Left hindlimb (tissue), 1 donor: ENCODE measurements at places on chromosomes 12 and 14.

DNA sequence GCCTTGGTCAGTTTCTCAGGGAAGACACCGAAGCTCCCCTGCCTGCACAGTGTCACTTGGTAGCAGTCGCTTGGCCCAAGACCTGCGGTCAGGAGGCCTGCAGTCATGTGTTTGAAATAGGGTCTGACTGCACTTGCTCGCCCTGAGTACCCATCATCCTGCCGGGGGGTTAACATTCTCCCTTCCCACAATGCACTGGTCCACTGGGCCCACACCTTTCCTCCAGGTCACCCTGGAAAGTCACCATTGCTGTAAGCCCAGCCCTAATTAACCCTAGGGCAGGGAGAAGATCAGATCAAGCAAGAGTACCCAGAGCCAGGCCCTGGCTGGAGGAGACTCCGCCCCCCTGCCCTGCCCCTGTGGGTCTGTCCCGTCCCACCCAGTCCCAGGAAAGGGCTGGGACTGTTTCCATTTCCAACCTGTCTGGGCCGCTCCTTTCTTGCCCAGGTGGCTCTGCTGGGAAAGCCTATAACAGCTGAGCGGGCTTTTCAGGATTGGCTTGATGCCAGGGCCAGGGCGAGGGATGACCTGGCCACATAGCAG is 87.1 kb downstream of the ZFP36L1 start:
- no peak for DNase-seq

DNA sequence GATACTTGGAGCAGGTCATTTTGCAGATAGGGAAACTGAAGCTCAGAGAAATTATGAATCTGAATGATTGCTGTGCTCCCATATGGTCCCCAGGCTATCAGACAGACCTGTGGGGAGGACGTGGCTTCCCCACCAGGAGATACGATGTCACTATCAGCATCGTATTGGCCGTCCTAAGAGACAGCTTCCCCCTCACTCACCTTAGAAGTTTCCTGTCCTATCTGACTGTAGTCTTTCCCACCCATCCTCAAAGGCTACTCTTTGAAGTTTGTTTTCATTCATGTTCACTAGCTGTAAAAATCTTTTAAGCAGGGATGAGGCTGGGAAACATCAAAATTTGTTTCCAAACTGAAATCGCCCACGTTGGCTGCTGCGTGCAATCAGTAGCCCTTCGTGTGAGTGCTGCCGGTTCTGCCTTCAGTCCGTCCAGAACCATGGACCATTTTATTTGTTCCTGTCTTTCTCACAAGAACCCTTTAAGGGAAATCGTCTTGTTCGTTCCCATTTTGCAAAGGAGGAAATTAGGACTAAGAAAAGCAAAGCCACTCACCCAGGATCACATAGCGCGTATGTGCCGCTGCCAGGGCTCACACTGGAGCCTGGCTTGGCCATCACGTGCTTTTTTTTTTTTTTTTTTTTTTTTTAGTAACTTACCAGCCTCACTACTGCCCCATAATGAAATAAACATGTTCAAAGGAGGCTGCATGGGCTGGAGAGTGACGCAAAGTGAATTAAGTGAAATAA is 1.0 kb upstream of the KDM2B start:
- DNase-seq, result no peak

DNA sequence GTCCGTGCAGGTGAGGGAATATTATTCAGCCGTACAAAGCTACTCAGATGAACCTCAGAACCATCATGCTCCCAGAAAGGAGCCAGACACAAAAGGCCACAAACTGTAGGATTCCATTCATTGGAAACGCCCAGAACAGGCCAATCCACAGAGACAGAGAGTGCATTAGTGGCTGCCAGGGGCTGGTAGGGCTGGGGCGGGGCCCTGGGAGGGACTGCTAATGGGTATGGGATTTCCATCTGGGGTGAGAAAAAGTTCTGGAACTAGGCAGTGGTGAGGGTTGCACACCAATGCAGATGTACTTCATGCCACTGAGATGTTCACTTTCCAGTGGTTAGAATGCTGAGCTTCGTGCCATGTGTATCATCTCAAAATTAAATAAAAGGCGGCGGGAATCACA is 101.1 kb downstream of the RFLNA start:
- no peak for DNase-seq

DNA sequence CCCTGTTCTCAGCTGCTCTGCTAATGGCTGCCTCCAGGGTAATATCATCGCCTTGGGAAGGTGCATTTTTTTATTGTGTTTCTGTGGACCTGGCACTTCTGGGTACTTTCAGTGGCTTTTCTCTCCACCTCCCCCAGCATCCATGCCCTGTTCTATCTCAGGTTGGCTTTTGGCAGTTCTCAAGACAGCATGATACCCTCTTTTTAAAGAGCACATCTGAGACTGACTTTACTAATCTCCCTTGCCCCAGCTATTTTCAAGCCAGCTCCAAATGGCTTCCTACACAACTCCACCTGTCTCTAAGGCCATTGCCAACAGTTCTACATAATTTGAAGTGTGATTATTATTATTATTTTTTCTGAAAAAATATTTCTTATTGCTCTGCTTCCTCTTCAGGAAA is 39.1 kb downstream of the CCDC175 start:
- DNase-seq, result no peak

- DNase-seq, result no peak
Measured at GRCh38 chr12:55043542-55043941, 23.8 kb downstream of the NEUROD4 start.

DNA sequence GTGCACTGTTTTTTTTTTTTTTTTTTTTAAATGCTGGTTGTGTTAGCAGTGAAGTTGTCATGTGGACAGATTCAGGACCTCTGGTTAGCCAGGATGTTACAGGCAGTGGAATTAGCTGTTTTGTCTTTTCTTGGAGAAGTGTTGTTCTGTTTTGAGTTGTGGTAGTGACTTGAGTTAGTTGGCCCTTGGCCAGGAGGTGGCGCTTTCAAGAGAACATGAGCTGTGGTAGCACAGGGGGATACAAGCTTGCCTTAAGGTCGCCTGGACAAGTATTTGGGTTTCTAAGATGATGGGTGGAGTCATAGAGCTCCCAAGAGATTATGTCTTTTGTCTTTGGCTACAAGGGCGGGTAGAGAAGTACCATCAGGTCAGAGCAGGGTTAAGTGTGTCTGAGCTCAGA is 33.3 kb upstream of the CCDC198 start:
- no peak for DNase-seq

DNA sequence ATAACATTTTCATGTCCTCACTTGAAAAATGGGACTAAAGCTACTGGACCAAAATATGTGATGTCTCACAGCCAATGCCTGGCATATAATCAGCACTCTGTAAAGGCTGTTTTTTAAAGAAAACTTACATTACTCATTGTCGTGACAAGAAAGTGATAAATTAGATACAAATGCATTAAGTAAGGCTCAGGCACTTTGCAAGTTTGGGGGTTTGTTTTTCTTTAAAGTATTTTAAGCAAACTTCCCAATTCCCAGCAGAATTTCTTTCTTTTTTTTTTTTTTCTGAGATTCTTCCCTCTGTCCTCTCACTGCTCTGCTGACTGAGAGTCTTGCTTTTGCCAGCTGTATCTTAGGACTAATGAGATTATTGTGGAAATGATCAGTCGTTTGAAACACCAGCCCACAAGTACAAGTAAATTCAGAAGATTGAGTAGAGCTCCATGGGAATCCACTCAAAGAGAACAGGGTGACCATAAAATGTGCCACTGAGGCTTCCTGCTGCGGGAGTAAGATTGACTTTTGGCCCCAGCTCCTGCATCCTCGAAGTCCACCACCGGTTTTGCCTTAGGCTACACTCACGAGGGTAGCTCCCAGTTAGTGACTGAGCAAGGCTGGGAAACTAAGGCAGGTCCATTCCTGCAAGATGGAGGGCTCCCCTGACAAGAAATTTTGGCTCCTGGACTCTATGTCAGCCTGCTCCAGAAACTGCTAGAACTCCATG is 82.8 kb downstream of the TMTC1 start:
- no peak for DNase-seq

GRCh38 chr12:67702136-67702535 is 53.6 kb downstream of the DYRK2 start:
- DNase-seq, result no peak

DNA sequence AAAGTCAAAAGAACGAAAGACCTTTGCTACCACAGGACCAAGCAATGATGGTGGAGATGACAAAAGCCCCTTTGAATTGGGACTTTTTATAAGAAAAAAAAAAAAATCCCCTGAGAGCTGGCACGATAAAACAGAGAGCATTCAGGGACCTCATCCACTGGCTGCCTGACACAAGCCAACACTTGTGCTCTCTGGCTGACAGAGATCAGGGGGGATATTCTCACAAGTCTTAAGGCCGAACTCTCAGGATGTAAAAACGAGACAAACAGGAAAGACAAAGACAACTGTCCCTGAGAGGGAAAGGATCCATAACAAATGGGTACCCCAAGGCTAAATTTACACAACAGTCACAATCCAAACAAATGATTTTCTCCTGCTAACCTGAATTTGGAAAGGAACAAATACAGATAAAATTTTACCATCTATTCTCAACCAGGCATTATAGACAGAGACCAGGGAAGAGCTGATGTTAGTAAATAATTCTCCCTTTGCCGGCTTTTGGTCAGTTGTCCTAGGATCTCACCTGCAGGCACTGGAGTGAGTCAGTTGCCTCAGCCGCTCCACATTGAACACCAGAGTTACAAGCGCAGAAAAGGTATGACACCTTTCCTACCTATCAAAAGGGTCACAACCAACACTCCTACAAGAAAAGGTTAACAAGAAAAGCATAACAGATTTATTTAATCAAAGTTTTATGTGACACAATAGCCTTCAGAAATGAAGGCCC is 37.9 kb upstream of the GARIN6 start:
- no peak for DNase-seq

DNA sequence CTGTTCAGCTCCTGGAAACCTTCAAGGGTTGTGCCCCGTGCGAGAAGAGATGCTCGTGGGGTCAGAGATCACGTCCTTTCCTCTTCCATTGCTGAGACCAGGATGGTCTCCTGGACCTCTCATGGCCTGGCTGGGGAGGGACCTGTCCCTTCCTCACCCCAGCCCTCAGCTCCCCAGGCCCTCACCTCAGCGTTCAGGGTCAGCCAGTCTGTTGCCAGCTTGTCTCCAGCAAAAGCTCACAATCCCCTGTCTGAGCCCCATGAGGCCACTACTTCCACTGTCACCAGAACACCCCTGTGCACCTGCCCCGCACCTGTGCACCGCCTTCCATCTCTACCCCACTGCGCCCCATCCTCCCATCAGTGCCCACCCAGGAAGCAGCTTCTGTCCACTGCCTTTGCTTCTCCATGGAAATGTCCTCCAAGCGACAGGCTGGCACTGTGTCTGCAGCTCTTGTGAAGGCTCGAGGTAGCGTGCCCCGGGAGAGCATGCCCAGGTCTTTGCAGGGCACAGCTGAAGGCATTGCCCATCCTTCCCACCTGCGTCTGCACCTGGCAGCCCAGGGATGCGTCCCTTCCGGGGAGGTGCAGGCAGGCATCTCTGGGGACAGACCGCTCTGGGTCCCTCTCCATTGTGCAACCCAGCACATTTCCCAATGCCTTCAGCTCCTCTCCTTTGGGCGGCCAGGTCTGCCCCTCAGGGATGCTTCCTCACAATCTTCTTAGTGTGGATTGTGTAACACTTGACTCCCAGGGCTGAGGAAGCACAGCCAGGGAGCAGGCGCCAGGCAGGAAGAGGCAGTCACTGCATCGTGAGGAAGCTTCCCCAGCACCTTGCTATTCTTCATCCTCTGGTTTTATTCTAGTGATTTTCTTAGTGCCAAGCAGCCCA is 179.6 kb downstream of the ADGRD1 start:
- no peak for DNase-seq

- peak; percentile 74 for DNase-seq
Measured at GRCh38 chr12:99984271-99985128, at the start of gene ANKS1B. ANKS1B (minus strand) TSS chr12:99984936; CDS start chr12:99984237, 699 bp downstream.

- DNase-seq, result no peak
Measured at GRCh38 chr14:69814397-69814796, 17.4 kb upstream of the SLC10A1 start.

- DNase-seq, result no peak
Measured at GRCh38 chr12:119829439-119829838, 47.7 kb downstream of the CIT start.

- peak; percentile 66 for DNase-seq
Measured at GRCh38 chr12:128994856-128995255, 141.6 kb downstream of the GLT1D1 start.

DNA sequence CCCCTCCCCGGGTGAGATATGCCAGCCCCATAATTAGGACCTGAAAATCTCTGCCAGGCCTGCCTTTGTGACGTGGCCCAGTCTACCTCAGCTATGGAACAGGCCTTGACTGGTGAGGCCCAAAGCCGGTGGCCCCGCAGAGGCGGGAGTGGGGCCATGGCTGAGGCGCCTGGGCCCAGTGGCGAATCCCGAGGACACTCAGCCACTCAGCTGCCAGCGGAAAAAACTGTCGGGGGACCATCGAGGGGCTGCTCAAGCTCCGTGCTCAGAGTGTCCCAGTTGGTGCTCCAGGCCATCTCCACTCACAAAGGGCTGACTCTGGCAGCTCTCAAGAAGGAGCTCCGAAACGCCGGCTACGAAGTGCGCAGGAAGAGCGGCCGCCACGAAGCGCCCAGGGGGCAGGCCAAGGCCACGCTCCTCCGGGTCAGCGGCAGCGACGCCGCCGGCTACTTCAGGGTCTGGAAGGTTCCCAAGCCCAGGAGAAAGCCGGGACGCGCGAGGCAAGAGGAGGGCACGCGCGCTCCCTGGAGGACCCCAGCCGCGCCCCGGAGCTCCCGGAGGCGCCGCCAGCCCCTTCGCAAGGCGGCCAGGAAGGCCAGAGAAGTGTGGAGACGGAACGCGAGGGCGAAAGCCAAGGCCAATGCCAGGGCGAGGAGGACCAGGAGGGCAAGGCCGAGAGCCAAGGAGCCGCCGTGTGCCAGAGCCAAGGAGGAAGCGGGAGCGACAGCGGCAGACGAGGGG is 21.4 kb downstream of the ZNF641 start:
- no peak for DNase-seq

- DNase-seq, result no peak
Measured at GRCh38 chr14:69324341-69324931, 64.5 kb downstream of the GALNT16 start.

GRCh38 chr12:89497467-89497866 is 27.1 kb downstream of the GALNT4 start:
- DNase-seq, result no peak

- no peak for DNase-seq
Measured at GRCh38 chr14:104081951-104082464, 3.5 kb upstream of the ASPG start.

- DNase-seq, result no peak
Measured at GRCh38 chr12:127398016-127398710, 868.8 kb upstream of the TMEM132C start.

DNA sequence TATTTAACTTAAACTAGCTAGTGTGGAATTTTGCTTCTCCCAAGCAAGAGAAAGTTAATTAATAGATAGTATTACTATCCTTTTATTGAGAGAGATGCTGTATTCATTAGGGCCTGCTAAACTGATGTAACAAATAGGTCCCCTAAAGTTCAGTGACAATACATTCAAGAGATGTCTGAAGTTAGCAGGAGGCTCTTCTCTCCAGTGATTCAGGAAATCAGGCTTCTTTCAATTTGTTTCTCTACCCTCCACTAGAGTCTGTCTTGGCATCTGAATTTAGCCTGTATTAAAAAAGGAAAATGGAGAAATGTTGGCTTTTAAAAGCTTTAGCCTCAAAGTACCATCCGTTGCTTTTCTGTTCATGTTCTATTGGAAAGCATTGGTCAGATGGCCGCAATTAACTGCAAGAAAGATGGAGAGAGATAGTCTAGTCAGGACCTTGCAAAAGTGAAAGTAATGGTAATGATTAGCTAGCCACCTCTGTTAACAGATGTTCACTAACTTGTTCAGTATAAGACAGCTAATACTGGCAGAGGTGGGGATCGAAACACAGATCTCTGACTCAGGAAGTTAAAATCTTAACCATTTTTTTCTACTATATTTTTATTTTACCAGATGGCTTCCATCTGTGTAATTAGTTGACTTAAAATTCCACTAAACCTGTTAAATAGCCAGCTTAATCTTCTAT is 786.8 kb downstream of the TMTC2 start:
- no peak for DNase-seq
